ENCODE measurements at places on chromosomes 1 and 21. TPM values are rescaled to one million over a fixed set of nuclear protein-coding genes. Genes with fewer than 3 reads are reported as not detected.

SPRR2F gene
- total RNA-seq: not detected

CELA3B gene
- total RNA-seq: not detected

TPM3 gene
- 495 TPM for total RNA-seq

CYP4Z1 gene
- total RNA-seq: not detected

OVAAL gene
- total RNA-seq: not detected

FCRL1 gene
- total RNA-seq: not detected

ST6GALNAC5 gene
- not detected for total RNA-seq

PCP4 gene
- not detected for total RNA-seq

KIF17 gene
- not detected for total RNA-seq

INAVA gene
- 0.86 TPM for total RNA-seq

TRABD2B gene
- not detected for total RNA-seq

CNIH3 gene
- total RNA-seq: 1.5 TPM

RAB4A gene
- total RNA-seq: 32.8 TPM

TMPRSS2 gene
- not detected for total RNA-seq
